Non-pigmented ciliary epithelial cell (primary cell): ENCODE measurements at places on chromosomes 4 and X.

- DNase-seq, result no peak
Measured at GRCh38 chr4:188383180-188383579, 243.9 kb downstream of the TRIML1 start.

- DNase-seq, result no peak
Measured at GRCh38 chr4:5703831-5704230, 4.5 kb downstream of the EVC2 start.

GRCh38 chr4:79413886-79414285 is 5.9 kb upstream of the GK2 start:
- no peak for DNase-seq

GRCh38 chr4:7418131-7418943 is 16.4 kb downstream of the PSAPL1 start:
- no peak for DNase-seq

DNA sequence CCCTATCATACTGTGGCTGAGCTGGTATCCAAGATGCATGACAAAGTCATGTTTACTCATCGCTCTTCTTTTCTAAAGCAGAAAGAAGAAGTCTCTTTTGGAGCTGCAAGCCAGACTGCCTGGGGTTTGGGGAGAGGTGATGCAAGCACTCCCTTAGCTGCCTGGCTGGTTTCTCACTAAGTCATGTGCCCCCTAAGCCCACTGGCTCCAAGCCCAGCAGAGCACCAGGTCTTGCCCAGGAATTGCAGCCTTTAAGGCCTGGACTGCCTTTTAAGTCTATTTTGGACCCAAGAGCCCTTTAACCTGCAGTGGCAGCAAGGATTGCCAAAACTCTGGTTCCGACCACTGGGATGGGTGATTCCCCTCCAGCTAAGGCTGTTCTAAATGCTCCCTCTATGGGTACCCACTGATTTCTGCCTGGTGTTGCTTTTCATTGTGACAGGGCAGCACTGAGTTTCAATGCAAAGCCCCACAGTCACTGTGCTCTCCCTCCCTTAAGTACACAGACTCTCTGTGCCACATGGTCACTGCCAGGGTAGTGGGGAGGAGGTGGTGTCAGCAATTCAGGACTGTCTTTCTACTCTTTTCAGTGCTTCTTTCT is 548.6 kb downstream of the TLL1 start:
- DNase-seq, result no peak

GRCh38 chrX:69117876-69118526 is 47.3 kb downstream of the PJA1 start:
- DNase-seq, result no peak
